ENCODE measurements at places on chromosomes 3 and 15. TPM values are rescaled to one million over a fixed set of nuclear protein-coding genes. Genes with fewer than 3 reads are reported as not detected.
A peak's percentile ranks its signal among the peaks of the same experiment; 100 is the strongest.

GRM7 gene
- total RNA-seq: not detected

TNNC1 gene
- total RNA-seq: not detected

RAB6B gene
- total RNA-seq: not detected

CMC1 gene
- total RNA-seq: 14.2 TPM

GRCh38 chr15:69039516-69040225, 25.2 kb downstream of the NOX5 start:
- H3K36me3 ChIP-seq: no peaks in the 10 kb centered on the region
- no peak overlapping the region for H3K4me3 ChIP-seq

DNA sequence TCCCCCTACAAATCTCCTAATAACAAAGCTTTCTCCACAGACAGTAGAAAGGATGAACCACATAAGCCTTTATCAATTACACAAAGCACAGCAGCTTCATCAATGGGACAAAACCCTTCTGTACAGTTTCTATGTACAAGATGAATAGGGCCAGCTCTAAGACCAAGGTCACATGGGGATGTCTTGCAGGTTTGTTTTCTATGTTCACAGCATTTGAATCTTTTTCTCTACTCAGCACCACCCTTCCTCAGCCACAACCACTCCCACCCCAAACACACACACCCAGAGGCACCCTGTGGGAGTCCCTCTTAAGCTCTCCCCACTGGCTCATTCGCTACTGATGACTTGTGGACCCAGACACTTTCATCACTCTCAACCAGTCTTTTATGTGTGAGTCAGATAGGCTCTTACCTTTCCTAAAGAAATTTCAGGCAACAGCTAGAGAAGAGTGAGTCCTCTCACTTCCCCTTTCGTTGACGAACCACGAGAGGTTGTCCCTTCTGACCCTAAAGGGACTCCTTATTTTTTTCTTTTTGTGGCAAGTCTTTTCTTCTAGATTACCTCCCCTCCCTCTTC, 57.9 kb downstream of the ARHGAP31 start:
- DNase-seq: peak; percentile 28
- H3K36me3 ChIP-seq: no peaks in the 10 kb centered on the region
- peaks cover 45% of the 10 kb centered on the region for H3K4me1 ChIP-seq
- peak overlapping the region; percentile 44 for H3K4me3 ChIP-seq

DNA sequence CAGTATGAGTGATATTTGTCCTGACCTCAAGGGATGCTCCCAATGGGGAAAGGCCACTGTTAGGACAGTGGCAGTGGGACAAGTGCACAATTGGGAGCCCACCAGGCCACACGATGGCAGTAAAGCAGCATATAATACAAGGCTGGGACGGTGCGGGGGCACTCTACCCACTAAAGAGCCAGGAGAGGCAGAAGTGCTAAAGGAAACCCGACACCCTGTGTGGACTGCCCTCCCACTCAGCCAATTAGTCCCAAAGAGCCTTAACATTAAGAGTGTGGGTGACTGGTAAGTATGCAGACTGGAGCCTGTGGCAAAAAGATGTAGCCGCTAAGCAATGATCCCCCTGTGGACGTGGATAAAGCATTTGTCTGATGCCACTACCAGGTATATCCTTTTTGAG, 8.2 kb upstream of the ZNF589 start:
- peaks cover 27% of the 10 kb centered on the region for H3K4me1 ChIP-seq
- H3K27ac ChIP-seq: peak overlapping the region; percentile 19
- no peaks in the 10 kb centered on the region for H3K27me3 ChIP-seq
- H3K4me3 ChIP-seq: peak overlapping the region; percentile 32
- no peaks in the 10 kb centered on the region for H3K36me3 ChIP-seq

DNA sequence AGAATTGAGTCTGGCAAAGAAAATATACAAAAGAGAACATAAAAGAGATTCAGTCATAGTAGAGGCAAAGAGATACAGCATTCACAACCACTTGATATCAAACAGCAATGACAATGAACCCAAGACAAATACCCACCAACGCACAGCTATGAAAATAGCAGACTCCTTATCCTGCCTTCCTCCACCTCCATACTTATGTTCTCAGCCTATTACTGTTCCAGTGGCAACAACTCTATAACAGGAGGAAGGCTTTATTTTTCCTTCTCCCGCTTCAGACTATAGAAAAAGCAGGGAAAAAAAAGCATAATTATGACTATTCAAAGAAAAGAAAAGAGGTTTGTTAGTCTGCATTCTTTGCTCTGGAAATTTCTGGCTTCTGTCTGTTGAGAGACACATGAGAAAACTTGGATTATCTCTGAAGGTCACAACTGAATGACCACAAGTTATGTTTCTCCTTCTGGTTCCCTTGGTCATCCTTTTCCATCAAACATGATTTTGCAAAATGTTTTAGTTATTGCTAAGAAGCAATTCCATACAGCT, 81.2 kb upstream of the PLXND1 start:
- no peak overlapping the region for H3K27ac ChIP-seq
- H3K4me1 ChIP-seq: peaks cover 4% of the 10 kb centered on the region
- no peaks in the 10 kb centered on the region for H3K36me3 ChIP-seq
- H3K27me3 ChIP-seq: no peaks in the 10 kb centered on the region
- no peak for DNase-seq

GRCh38 chr3:70824773-70825172, 512.3 kb upstream of the MDFIC2 start:
- no peak overlapping the region for H3K4me3 ChIP-seq
- DNase-seq: no peak
- H3K36me3 ChIP-seq: no peaks in the 10 kb centered on the region
- no peak overlapping the region for H3K27ac ChIP-seq
- H3K27me3 ChIP-seq: peaks cover 12% of the 10 kb centered on the region
- no peaks in the 10 kb centered on the region for H3K4me1 ChIP-seq

DNA sequence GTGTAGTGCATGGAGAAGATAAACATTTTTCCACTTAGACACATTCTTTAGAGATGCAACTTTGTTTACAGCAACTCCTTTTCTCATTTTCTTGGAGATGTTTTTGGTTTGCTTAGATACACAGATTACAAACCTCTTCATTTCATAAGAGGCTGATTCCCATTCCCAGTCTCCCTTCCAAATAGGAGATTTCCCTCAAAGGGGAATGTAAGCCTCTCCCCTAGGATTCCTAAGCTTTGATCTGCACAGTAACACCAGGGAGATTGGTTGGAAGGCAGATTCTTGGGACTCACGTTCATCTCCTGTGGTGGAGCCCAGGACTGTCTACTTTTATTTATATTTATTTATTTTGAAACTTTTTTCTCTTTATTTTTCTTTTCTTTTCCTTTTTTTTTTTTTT, 63.2 kb downstream of the MCTP2 start:
- H3K27ac ChIP-seq: peak overlapping the region; percentile 7
- DNase-seq: no peak
- no peak overlapping the region for H3K4me3 ChIP-seq
- no peaks in the 10 kb centered on the region for H3K27me3 ChIP-seq

- H3K4me3 ChIP-seq: no peak overlapping the region
- no peaks in the 10 kb centered on the region for H3K36me3 ChIP-seq
- no peaks in the 10 kb centered on the region for H3K4me1 ChIP-seq
- no peak overlapping the region for H3K27ac ChIP-seq
- no peak for DNase-seq
Measured at GRCh38 chr3:50442945-50443579, 60.4 kb downstream of the CACNA2D2 start.

DNA sequence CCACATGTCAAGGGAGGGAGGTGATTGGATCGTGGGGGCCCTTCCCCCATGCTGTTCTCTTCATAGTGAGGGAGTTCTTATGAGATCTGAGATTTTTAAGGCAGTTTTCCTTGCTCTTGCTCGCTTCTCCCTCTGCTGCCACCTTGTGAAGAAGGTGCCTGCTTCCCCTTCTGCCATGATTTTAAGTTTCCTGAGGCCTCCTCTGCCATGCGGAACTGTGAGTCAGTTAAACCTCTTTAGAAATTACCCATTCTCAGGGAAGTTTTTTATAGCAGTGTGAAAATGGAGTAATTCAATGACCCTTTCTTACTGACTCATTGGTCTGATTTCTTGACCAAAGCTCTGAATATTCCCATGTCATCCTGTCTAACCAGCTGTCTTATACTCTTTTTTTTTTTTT, 484.4 kb upstream of the TPRG1 start:
- H3K4me1 ChIP-seq: peaks cover 48% of the 10 kb centered on the region
- no peaks in the 10 kb centered on the region for H3K27me3 ChIP-seq
- no peaks in the 10 kb centered on the region for H3K36me3 ChIP-seq
- H3K27ac ChIP-seq: peak overlapping the region; percentile 68
- DNase-seq: no peak

- no peak overlapping the region for H3K4me3 ChIP-seq
- no peaks in the 10 kb centered on the region for H3K27me3 ChIP-seq
- no peak for DNase-seq
- peaks cover 7% of the 10 kb centered on the region for H3K36me3 ChIP-seq
- peaks cover 84% of the 10 kb centered on the region for H3K4me1 ChIP-seq
Measured at GRCh38 chr3:9403463-9403862, 6.0 kb downstream of the SETD5 start.

GRCh38 chr15:78875107-78875914, 2.6 kb downstream of the MORF4L1 start:
- no peaks in the 10 kb centered on the region for H3K27me3 ChIP-seq
- H3K4me3 ChIP-seq: peak overlapping the region; percentile 98
- DNase-seq: no peak

All from activated B cell treated with CpG ODN at 0.5 μM for 24 hours (primary cell).